ENCODE measurements at places on chromosomes 1 and 21.

DNA sequence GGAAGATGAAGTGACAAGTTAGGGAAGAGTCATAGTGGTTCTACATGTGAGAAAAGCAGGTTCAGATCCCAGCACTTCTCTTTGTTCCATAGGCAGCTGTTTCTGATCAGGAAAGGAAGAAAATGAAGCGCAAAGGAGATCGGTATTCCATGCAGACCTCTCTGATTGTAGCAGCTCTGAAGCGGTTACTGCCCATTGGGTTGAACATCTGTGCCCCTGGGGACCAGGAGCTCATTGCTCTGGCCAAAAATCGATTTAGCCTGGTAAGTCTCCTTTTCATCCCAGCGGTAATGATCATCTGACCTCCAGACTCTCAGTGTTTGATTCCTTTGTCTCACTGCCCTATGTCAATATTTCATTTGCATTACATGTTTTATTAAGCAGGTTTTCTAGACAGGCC lies 173.6 kb downstream of the ZP4 start:
- DNase-seq, result no peak

DNA sequence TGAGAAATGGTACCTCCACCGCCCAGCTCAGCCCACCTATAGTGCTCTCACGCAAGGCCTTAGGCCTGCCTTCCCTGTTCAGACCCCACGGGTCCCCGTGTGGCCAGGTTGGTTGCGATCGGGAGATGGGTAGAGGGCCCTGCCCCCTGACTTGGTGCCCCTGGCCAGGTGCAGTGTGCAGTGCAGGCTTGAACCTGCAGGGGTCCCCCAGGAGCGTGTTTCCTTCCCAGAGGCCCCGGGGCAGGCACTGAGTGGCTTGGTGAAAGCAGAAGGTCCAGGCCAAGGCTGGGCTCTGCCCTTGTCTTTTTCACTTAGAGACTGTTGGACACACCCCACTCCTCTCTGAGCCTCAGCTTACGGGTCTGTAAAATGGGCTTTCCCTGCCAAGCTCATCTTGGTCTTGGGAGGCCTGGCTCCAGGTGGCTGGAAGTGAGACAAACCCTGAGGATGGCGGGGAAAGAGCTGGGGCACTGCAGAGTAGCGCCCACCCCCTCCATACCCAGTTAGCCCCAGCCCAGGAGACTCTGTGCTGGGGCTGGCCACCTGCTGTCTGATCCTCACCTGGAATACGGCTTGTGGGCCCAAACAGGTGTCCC lies 9.3 kb upstream of the HES5 start:
- no peak for DNase-seq

DNA sequence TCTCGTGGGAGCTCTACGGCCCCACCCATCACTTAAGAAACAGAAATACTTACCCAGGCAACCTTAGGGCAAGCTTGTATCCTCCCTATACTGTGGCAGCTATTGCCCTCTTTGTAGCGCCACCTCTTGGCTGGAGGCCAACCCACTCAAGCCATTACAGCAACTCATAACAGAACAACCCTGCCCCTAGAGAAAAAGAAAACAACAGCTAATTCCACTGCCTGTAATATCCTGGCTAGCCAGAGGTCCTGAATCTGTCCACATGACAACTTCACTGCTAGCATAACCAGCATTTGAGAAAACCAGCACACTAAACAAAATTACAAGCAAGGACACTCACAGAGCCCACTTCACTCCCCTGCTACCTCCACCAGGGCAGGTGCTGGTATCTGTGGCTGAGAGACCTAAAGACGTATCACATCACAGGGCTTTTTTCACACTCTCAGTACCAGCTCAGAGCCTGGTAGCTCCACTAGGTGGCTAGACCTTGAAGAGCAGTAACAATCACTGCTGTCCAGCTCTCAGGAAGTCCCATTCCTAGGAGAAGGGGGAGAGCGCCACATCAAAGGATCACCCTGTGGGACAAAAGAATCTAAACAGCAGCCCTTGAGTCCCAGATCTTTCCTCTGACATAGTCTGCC lies 14.5 kb upstream of the MX1 start:
- DNase-seq, result no peak

DNA sequence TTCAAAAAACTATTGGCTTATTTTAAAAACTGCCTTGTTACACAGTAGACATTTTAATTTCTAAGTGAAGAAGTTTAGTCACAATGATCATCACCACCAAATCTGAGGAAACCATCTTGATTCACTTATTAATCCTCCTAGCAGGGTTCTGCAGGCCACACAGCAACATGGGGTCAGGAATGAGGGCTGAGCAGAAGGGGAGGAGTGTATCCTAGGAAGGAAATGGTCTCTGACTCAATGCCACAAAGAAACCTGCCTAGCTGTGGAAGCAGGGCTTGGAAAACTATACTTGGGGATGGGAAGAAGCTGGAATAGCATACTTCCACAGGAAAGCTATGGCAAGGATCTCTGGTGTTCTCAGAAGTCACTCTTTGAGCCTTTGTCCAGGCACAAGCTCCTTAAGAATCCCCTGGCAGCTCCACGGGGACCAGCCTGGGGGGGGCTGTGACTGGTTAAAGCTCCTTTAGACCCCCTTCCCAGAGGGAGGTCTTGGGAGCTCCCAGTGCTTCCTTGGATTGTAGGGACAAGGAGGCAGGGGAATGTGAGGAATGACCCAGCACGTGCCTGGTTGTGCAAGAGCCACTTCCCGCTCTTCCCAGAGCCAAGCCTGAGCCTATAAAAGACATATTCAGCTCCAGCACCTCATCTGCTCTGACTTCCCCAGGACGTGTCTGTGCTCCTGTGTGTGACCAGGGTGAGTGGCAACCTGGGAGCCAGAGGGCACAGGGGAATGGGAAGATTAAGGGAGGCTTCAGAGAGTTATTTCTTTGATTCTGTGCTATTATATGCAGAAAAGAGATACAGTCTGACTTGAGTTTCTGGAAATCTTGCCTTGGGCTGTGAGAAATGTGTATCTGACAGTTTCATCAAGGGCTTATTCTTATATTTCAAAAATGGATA lies at the start of gene LCE2A:
Gene LCE2A (plus strand): TSS at position 645 of the 900 bp plus-strand sequence. CDS start 557 bp downstream, outside the sequence.
- no peak for DNase-seq

DNA sequence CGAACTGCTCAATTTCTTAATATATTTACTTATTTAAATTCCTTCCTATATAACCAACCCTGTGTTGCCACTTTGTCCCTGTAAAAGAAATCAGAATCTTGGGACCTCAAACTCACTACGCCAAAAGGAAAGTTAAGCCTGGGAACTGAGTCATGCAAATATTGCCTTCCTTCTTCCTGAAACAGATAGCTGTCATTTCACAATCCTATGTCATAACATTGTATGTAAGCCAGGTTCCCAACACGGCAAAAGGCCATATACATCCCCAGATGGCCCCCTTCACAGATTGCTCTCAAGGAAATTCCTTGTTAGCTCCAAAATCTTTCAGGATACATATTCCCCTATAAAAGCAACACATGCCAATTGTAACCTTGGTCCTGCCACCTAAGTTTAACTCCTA lies 39.7 kb downstream of the C21orf91 start:
- DNase-seq, result no peak

DNA sequence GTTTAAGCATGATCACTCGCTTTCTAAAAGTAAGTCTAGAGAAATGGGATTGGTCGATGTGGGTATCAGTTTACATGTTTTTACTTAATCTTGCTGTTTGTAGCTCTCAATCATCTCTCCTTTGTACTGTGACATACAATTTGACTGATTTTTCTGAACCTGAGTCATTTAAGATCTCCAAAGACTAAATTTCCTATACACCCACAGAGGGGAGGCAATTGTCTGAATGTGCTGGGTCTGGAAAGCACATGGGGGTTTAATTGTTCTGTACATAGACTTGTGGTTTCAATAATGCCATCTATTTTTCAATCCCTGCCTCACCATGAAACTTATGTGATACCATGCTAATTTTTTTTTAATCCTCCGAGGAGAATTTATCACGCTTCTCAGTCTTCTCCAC lies 65.8 kb downstream of the USP25 start:
- no peak for DNase-seq

DNA sequence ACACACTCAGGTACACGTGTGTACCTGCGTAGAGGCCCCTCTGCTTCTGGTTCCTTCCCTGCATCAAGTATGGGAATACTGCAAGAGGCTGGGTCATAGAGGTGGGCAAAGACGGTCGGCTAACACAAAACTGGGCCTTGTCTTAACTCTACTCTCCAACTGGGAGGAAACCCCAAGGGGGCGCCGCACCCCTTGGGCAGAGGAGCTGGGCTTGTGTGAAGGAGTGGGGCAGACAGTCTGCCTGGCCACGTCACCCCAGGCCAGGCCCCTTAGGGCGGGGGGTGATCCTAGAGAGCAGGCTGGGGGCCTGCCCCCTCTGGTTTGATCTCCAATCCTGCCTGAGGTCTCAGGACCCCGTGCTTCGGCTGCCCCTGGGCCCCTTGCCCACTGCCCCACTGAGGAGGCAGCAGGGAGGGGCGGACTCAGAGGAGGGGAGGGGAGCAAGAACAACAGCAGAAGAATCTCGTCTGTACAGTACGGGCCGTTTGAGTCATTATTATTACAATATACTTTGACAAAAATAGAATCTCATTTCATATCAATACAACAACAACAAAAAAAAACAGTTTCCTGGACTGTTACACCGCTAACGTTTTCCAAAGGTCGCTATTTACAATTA lies 34.7 kb downstream of the MEF2D start:
- DNase-seq, result no peak

DNA sequence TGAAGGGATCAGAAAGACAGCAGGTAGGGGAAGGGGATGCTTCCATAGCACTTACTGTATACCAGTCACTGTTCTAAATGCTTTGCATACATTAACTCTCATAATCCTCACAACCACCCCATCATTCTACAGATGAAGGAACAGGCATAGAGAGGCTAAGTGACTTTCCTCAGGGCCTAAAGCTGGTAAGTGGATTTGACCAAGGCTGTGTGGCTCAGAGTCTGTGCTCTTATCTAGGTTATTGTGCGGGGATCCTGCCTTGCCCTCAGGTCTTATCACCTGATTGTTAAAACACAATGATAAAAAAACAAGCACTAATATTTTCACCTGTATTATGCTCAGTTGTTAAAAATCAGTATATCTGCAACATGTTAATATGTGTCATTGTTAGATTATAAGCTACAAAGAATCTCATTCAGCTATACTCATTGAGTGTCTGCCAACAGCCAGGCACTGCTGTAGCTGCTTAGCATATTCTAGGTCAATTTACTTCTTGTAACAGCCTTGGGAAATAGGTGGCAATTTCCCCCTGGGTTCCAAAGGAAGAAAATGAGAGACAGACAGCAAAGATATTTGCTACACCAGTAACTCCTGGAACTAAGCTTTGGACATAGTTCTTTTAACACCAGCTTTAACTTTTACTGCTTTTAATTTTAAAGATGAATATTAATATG lies 38.6 kb upstream of the RBM15 start:
- DNase-seq, result no peak

DNA sequence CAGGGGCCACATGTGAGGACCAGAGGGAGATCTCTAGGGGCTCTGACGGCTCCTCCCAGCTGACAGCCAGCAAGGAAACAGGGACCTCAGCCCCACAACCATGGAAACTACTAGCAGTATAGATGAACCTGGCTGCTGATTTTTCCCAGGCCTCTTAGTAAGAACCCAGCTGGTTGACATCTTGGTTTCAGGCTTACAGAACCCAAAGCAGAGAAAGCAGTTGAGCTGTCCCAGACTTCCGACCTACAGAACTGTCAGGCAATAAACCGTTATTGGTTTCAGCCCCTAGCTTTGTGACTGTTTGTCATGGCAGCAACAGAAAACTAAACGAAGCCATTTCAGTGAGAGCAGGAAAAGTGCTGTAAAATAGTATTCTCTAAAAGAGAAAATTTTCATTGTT lies 36.4 kb downstream of the ETS2 start:
- no peak for DNase-seq

DNA sequence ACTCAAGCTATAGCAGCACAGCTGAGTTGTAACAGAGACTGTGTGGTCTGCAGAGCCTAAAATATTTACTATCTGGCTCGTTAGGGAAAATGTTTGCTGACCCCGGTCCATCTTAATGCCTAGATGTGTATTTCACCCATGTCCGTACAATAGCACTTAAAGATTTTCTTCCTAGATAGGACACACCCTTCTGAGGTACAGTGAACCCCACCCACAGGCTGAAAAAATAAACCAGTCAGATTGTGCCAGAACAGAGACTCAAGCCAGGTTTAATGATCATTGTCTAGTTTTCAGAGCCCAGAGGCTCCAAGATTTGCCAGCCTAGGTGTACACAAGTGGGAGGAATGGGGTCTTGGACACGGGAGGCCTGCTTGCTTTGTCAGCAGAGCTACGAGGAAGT lies 5.6 kb downstream of the AMIGO1 start:
- no peak for DNase-seq

- no peak for DNase-seq
These were observed 56.7 kb downstream of the KCNC4 start for GRCh38 chr1:110266834-110267233.

DNA sequence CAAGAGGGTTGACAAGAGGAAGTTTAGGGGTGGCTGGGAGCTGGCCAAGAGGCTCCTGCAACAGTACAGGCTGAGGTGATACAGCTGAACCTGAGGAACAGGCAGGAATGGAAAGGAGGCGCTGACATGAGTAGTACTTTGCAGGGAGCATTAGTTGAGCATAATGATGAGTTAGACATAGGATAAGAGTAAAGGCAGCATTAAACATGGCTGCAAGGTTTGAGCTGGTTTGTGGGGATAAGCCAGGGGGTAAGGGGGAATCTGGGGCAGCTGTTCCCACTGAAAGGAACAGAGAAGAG lies 20.6 kb downstream of the SLC30A10 start:
- DNase-seq, result no peak

DNA sequence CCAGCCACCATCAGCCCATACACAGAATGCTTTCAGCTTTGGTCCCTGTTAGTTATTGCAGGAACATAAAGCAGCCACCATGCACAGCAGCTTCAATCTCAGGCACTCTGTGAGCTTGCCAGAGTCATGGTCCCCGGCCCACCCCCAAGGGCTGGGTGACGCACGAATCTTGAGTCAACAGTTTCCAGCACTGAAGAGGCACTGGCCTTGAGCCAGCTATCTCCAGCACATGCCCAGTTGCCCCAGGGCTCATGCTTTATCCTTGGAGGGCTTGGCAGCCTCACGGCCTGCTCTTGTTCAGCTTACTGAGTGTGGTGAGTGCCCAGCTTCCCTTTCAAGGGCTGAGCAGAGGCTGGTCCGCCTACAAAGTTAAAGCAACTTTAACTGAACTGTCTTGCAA lies 200.7 kb upstream of the RAB4A start:
- peak; percentile 31 for DNase-seq

DNA sequence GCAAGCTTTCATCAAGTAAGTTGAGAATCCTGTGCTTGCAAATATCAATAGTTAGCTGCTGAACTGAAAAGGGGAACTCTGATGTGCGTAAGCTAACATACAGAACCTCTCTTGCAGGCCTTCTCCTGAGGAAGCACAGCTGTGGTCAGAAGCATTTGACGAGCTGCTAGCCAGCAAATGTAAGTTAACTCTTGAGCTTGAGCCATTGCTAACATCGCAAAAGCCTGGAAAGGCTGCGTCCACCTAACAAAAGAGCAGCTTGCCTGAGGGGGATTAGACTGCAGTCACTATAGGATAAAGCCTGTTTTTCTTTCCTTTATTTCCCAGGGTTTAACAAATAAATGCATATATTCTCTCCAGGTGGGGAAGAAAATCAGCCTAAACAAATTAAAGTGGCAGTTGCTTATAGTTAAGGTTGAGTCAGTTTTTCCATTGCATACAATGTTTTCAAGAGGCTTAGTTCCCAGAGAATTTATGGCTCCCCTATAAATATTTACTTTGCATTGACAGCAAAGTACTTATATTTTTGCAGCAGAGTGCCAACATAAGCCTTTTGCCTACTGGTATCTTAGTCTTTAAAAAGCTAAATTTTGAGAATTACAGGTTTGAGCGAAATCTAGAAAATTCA lies 1.5 kb downstream of the RGS2 start:
- DNase-seq, result no peak

- DNase-seq, result no peak
These were observed 976.9 kb downstream of the BRINP3 start for GRCh38 chr1:189500778-189501177.

- no peak for DNase-seq
These were observed 522.6 kb downstream of the PTPRU start for GRCh38 chr1:29758781-29759499.

Data from NCI-H1048 (cell line).